ENCODE measurements at places on chromosomes 5 and 9.

- DNase-seq, result no peak
Observed at GRCh38 chr9:121299467-121300282, 31.7 kb downstream of the GSN start.

- DNase-seq, result no peak
Observed at GRCh38 chr5:67985686-67986387, 229.7 kb upstream of the PIK3R1 start.

GRCh38 chr9:33297432-33297831 is 7.1 kb downstream of the NFX1 start:
- no peak for DNase-seq

- peak; percentile 40 for DNase-seq
Observed at GRCh38 chr9:137387114-137387890, 35.7 kb downstream of the EXD3 start.

DNA sequence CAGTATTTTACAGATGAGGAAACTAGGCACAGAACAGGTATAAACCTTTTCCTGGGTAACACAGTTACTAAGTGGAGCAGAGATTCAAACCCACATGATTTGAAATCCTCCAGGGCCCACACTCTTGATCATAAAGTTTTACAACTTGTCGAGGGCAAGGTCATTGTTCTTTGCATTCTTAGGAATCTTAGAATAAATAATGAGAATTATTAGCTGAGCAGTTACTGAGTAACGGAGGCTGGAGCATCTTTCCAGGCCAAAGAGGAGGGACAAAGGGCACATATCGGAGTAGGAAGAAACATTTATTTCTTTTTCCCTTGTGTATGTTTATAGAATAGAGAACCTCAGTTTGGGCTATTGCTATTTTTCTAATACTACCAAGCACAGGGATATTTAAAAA is 27.1 kb upstream of the F2R start:
- DNase-seq, result no peak

GRCh38 chr9:21549251-21549765 is 67.2 kb upstream of the IFNE start:
- DNase-seq, result no peak

GRCh38 chr9:109182940-109183798 is 16.1 kb upstream of the FRRS1L start:
- DNase-seq, result no peak

DNA sequence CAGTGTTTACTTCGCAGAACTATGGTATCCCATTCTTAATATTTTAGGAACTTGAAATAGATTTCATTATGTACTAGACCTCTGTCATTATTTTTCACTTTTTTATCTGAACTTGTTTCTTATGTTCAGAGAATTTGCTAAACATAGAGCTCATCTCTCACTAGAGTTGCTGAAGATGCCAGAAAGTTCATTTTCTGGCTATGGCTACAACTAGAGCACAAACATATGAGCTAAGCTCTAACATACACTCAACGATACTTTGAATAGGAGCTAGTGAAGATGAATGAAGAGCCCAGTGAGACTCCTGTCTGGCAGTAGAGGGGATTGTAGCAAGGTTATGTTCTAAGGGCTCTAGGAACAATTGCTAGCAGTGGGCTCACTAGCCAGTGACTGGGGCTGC is 582.2 kb downstream of the KIF4B start:
- DNase-seq, result no peak

- peak; percentile 24 for DNase-seq
Observed at GRCh38 chr5:80399526-80400239, 8.2 kb upstream of the ZFYVE16 start.

GRCh38 chr5:418162-419121 is 24.5 kb upstream of the EXOC3 start:
- no peak for DNase-seq

DNA sequence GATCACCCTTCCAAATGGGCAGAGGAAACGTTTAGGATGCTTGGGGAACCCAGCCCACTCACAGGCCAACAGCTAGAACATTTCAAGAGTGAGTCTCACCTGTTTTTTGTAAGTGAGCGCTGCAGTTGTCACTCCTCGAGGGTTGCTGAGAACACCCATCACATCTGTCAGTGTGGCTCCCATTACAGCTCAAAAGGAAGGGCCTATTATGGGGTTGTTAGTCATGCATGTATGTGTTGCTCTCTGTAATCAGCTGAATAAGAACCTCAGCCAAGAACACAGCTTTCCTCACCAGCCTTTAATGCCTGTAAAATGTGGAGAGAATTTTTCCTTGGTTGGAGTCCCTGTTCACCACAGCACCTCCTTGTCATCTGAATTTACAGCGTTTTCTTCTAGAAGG is 196.3 kb upstream of the KLF4 start:
- no peak for DNase-seq

GRCh38 chr9:112337547-112337946 is 4.1 kb upstream of the PTBP3 start:
- no peak for DNase-seq

DNA sequence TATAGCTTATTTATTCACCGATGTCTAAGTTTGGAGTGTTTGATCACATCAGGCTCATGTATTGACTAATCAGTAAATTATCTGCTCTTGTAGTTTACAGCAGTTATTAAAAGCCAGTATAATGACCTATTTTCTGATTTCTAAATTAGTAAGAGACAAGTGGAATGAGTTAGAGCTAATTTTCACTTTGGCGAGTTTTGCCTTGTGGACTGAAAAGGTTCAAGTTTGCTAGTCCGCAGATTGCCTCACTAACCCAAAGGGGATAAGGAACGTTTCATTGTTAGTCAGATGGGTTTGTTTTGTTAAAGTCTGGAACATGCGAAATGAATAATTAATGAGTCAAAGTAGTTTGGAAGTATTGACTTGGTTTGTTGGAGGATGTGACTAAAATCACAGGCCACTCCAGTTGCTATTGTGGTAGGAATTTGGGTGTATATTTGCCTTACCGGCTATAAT is 40.1 kb downstream of the SMARCA2 start:
- peak; percentile 94 for DNase-seq

DNA sequence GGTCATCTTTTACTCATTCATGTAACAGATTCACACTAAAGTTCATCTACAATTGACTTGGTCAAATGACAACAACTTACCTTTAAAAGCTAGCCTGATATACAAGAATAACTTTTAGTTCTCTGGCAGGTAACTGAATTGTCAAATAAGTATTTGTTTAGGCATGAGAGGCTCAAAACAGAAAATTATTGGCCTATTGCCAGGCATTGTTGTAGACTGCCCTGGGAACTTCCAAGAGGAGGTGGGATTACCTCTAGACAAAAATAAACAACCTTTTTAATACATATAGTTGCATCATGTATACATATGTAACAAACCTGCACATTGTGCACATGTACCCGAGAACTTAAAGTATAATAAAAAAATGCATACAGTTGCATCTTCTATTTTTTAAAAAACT is 18.2 kb upstream of the SLCO4C1 start:
- no peak for DNase-seq

GRCh38 chr9:34628656-34629490 is at the start of gene ARID3C:
ARID3C (minus strand) TSS chr9:34629066; CDS start chr9:34628014, 1,052 bp downstream.
- DNase-seq, result no peak

DNA sequence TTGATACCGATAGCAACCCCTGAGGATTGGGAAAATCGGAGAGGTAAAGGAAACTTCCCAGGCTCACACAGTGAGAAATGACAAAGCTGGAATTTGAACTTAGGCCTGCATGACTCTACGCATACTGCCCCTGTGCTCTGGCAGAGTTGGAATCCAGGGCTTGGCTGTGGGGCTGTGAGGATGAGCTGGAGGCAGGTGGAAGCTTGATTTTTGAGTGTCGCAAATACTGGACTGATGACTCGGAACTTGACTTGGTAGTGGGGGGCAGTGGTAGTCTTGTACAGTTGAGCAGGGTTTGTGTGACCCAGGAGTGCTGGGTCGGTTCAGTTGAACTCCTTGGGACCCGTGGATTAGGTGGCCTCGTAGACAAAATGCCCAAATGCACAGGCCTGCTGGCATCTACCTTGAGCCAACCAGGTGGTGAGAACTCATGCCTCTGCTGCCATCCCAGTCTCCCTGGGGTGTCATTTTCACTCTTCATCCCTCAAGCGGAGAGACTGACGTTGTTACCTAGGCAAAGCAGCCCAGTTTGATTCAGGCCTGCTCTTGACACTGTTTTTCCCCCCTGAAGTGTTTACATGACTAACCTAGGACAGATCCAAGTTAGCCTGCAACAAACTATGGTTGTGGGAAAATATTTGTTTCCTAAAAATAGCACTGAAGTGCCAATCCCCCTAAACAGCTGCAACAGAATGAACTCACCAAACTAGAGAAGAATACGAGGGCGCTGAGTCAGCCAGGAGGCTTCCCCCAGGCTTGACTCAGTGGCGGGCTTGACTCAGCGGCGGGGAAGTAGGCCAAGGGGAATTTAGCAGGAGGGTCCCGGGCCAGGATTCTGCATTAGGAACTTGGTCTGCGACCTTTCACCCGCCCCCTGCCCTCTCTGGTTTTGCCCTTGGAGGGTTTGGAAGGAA is 45.7 kb upstream of the ORM1 start:
- no peak for DNase-seq

DNA sequence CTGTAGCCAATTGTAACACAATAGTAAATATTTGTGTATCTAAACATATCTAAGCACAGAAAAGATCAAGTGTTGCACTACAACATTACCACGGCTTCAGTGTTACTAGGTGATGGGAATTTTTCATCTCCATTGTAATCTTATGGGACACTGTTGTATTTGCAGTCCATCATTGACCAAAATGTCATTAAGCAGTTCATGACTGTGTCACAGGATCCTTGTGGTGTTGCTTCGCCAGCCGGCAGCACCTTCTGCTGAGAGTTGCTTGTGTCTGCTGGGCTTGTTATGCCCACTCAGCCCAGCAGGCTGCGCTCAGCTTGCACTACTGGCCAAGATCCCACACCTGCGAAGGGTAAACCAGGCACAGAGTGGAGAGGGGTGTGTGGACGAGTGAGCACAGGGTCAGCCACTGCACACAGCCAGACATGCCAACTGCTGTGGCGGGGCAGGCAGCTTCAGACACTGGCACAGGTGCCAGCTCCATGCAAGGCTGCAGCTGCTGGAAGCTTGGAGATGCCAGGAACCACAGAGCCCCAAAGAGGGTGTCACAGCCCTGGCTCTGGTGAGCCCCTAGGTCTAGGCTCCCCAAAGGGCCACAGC is 273.7 kb downstream of the CETN3 start:
- DNase-seq, result no peak

DNA sequence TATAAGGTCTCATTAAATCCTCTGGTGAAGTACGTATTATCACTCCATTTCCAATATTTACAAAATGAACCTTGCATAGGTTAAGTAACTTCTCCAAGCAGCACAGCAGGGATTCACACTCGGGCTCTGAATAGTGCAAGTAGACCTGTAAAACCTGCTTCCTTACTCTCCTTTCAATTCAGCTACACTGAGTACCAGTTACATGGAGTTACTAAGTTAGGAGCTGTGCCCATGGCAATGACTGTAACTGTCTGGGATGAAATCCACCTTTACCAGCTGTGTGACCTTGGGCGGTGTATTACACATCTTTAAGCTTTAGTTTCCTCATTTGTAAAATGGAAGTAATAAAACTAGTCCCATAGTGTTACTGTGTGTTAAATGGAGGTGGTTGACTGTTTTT is 15.9 kb upstream of the MOB3B start:
- DNase-seq, result no peak

DNA sequence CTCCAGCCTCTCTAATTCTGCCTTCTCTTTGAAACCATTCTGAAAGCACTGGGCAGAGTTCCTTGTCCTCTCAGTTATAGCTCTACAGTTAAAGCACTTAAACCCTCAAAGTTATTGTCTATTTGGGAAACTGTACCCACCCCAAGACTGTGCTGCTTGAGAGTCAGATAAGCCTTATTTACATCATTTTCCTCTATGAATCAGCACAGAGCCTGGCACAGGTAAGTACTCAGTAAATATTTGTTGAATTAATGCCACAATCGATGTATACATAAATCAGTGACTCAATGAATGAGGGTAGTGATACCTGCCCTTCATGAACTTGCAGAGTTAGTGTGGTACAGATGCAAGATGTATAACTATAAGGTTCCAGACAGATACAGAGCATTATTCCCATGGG is 549.4 kb upstream of the KLF4 start:
- no peak for DNase-seq

- DNase-seq, result no peak
Observed at GRCh38 chr5:56858777-56859442, 43.6 kb downstream of the MAP3K1 start.

GRCh38 chr5:141944076-141944475 is 13.9 kb downstream of the PCDH12 start:
- DNase-seq, result no peak

DNA sequence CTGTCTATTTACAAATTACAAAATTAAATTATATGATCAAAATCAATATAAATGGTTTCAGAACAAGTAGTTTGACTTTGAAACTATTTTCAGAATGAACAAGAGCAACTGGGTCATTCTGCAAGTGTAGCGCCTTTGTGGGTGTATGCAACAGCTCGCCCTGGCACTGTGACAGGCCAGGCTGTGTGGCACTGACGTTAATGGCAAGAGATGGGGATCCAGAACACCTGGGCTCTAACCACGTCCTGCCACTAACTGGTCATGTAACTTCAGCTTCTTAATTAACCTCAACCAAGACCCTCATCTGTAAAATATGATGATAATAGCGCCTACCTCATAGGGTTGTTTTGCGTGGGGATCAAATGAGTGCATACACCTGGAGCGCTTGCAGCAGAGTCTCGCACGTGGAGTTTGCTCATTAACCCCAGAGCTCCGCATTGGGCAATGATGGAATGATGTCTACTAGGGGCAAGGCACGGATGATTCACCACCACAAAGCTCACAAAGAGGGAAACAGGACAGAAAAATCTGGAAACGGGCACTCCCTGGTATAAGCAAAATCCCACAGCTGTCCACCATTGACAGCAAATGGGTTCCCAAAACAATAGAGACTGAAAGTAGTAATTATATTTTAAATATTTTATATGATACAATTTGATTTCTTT is 639.4 kb downstream of the SEMA5A start:
- no peak for DNase-seq

GRCh38 chr5:78587775-78588291 is 60.7 kb downstream of the LHFPL2 start:
- DNase-seq, result no peak

DNA sequence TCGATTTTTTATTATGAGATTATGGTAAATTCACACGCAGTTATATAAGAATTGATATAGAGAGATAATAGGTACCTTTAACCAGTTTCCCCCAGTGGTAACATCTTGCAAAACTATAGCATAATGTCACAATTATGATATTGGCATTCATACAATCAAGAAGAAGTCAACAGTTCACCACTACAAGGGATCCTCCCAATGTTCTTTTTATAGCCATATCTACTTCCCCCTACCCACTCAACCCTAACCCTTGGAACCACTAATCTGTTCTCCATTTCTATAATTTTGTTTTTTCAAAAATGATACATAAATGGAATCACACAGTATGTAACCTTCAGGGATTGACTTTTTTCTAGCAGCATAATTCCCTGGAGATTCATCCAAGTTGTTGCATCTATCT is 9.8 kb downstream of the ACTL7B start:
- no peak for DNase-seq

DNA sequence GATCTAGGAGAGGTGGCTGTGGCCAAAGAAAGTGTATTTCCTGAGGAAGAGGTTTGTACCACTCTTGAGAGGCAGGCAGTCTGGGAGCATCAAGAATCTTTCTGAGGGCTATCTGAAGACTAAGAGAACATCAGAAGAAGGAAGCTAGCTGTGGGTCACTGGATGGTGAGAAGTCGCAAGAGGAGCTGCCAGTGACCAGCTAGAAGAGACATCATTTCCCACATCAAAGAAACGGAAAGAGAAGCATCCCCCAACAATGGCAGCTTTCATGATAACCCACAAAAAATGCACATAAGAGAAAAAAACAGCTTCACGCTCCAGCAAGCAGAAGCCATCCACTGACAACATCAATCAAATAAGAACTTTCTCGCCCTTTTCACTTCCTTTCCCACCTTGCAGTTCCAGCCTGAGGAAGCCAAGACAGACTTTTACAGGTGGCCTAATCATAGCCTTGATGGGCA is 25.0 kb upstream of the CEP78 start:
- DNase-seq, result no peak
